ENCODE measurements at places on chromosomes 7 and 10. TPM values are rescaled to one million over a fixed set of nuclear protein-coding genes. Genes with fewer than 3 reads are reported as not detected.
A peak's percentile ranks its signal among the peaks of the same experiment; 100 is the strongest.

GRCh38 chr7:44974549-44974948 is 4.3 kb downstream of the MYO1G start:
- no peak overlapping the region for H3K4me3 ChIP-seq
- peaks cover 11% of the 10 kb centered on the region for H3K4me1 ChIP-seq
- H3K27ac ChIP-seq, result no peak overlapping the region
- peaks cover 17% of the 10 kb centered on the region for H3K27me3 ChIP-seq

Gene ZMIZ2
- 269 TPM for total RNA-seq

GRCh38 chr7:78587443-78588044 is 789.0 kb downstream of the PHTF2 start:
- H3K36me3 ChIP-seq, result no peaks in the 10 kb centered on the region
- peak; percentile 48 for DNase-seq
- H3K27ac ChIP-seq, result no peak overlapping the region
- H3K4me3 ChIP-seq, result no peak overlapping the region
- no peaks in the 10 kb centered on the region for H3K27me3 ChIP-seq

GRCh38 chr7:53426145-53426750 is 390.8 kb downstream of the POM121L12 start:
- no peak for DNase-seq
- H3K4me1 ChIP-seq, result no peaks in the 10 kb centered on the region
- no peak overlapping the region for H3K27ac ChIP-seq
- H3K4me3 ChIP-seq, result no peak overlapping the region

Gene ZNF736
- 8.6 TPM for total RNA-seq

Gene RBP4
- total RNA-seq, result 1.5 TPM

DNA sequence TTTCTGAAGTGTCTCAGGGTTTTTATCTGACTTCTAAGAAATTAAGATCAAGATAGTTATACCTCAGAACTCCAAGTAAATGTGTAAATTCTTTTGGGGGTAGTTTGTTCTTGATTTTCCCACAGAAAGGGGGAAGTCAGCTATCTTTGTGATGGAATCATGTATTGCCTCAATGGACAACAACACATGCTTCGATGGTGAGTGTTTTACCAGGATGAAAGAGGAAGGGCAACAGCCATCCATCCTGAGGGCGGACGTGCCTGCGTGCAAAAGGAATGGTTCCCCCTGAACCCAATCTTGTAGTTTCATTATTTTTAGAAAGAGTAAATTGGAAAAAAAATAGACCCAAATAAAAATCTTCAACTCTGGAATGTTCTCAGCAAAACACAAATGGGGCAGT is 67.2 kb upstream of the ZPBP start:
- H3K36me3 ChIP-seq, result no peaks in the 10 kb centered on the region
- no peaks in the 10 kb centered on the region for H3K4me1 ChIP-seq
- H3K27ac ChIP-seq, result no peak overlapping the region
- H3K4me3 ChIP-seq, result no peak overlapping the region
- peaks cover 20% of the 10 kb centered on the region for H3K27me3 ChIP-seq

- no peaks in the 10 kb centered on the region for H3K36me3 ChIP-seq
- H3K27ac ChIP-seq, result no peak overlapping the region
- no peak overlapping the region for H3K4me3 ChIP-seq
- peaks cover 29% of the 10 kb centered on the region for H3K27me3 ChIP-seq
- H3K4me1 ChIP-seq, result no peaks in the 10 kb centered on the region
Observed at GRCh38 chr7:96740130-96740529, 30.5 kb upstream of the SEM1 start.

DNA sequence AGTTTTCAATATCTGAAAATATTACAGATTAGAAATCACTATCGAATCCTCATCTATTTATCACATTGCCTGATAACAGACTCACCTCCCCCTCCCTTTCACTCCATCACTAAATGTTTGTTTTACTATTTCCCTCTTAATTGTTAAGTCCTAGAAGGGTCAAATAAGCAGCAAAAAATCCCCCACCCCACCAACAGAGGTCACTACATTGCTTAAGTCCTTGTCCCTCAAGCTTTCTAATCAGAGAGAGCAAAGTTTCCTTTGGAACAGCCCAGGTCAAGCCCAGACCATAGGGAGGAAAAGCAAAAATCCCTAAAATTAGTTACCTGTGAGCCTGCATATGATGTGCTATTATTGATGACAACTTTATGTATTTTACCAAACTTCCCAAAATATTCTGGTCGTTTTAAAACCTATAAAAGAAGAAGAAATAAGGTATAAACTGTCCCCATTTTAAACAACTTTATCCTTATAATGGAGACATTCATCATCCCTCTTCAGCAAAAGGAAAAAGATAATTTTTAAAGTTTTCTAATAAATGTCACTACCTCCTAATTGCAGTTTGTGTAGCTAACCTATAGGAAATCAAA is 95.0 kb downstream of the CNOT4 start:
- no peaks in the 10 kb centered on the region for H3K36me3 ChIP-seq
- peak; percentile 57 for DNase-seq
- no peak overlapping the region for H3K27ac ChIP-seq

Gene GDF10
- total RNA-seq, result not detected

DNA sequence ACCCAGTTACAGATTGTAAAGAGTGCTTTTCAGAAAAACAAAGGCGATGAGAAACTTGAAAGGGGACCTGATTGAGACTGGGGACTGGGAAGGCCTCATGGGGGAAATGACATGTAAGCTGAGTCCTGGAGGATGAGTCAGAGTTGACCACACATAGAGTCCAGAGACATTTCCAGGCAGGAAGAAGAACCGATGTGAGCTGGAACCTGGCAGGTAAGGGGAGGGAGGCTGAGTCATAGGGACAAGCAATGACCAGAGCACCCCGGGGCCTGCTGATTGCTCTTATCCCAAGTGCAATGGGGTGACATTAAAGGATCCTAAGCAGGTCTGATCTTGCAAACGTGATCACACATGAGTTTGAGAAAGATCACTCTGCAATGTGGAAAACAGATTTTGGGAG is 11.7 kb downstream of the TLL2 start:
- DNase-seq, result peak; percentile 4
- H3K4me1 ChIP-seq, result peaks cover 12% of the 10 kb centered on the region
- no peak overlapping the region for H3K4me3 ChIP-seq
- no peak overlapping the region for H3K27ac ChIP-seq
- no peaks in the 10 kb centered on the region for H3K36me3 ChIP-seq

DNA sequence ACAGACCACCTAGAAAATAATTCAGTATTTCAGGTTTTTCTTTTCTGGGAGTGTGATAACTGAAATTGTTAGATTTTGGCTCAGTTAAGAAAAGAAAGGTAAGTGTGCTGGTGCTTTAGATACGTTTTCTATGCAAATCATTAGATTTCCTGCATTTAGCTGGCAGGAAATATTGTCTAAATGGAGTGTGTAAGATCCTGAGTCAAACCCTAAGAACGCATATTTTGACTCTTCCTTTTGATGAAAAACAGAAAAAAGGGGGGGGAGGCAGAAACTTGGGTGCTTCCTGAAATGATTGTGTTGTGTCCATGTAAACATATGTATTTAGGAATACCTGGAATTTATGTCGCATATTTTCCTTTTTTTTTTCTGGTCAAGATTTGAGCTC is 1.2 kb downstream of the GRK5 start:
- H3K36me3 ChIP-seq, result peaks cover 26% of the 10 kb centered on the region
- peaks cover 19% of the 10 kb centered on the region for H3K4me1 ChIP-seq
- H3K4me3 ChIP-seq, result peak overlapping the region; percentile 83
- no peak for DNase-seq
- no peak overlapping the region for H3K27ac ChIP-seq
- H3K27me3 ChIP-seq, result peaks cover 8% of the 10 kb centered on the region

DNA sequence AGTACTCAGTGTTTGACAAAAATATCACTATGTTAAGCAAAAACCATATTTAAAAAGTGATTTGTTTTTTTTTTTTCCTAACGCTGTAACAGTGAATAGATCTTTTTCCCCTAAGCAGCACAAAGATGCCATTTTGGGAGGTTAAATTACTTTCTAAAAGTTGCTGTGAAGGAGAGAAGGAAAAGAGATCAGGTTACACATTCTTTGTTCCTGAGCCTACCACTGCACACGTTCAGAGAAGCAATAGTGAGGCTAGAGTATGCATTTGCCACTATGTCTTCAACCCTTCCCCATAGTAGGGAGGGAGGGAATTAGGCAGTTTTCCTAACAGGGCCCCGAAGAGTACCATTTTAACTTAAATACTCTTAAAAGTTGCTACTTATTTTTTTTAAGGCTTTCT is 38.9 kb downstream of the BMPR1A start:
- H3K4me3 ChIP-seq, result no peak overlapping the region
- H3K36me3 ChIP-seq, result no peaks in the 10 kb centered on the region
- H3K4me1 ChIP-seq, result no peaks in the 10 kb centered on the region
- H3K27me3 ChIP-seq, result no peaks in the 10 kb centered on the region

GRCh38 chr7:18511351-18512140 is 16.0 kb downstream of the HDAC9 start:
- H3K4me3 ChIP-seq, result peak overlapping the region; percentile 74
- peaks cover 45% of the 10 kb centered on the region for H3K4me1 ChIP-seq
- H3K27me3 ChIP-seq, result no peaks in the 10 kb centered on the region
- H3K27ac ChIP-seq, result peak overlapping the region; percentile 98

GRCh38 chr10:119817991-119818888 is 54.4 kb downstream of the MCMBP start:
- H3K36me3 ChIP-seq, result no peaks in the 10 kb centered on the region
- H3K4me1 ChIP-seq, result no peaks in the 10 kb centered on the region
- no peaks in the 10 kb centered on the region for H3K27me3 ChIP-seq
- no peak overlapping the region for H3K27ac ChIP-seq
- H3K4me3 ChIP-seq, result no peak overlapping the region

GRCh38 chr10:85611746-85612377 is 754.7 kb downstream of the GRID1 start:
- DNase-seq, result no peak
- no peak overlapping the region for H3K4me3 ChIP-seq
- peaks cover 4% of the 10 kb centered on the region for H3K36me3 ChIP-seq
- H3K27ac ChIP-seq, result no peak overlapping the region
- peaks cover 7% of the 10 kb centered on the region for H3K4me1 ChIP-seq
- H3K27me3 ChIP-seq, result no peaks in the 10 kb centered on the region

Gene VAX1
- not detected for total RNA-seq

Gene BMPER
- not detected for total RNA-seq

GRCh38 chr7:130960208-130960988 is 226.4 kb upstream of the KLF14 start:
- H3K27me3 ChIP-seq, result no peaks in the 10 kb centered on the region
- peaks cover 17% of the 10 kb centered on the region for H3K36me3 ChIP-seq
- peaks cover 51% of the 10 kb centered on the region for H3K4me1 ChIP-seq
- peak; percentile 61 for DNase-seq

Gene CDK1
- 140 TPM for total RNA-seq

Gene AGAP4
- 31.4 TPM for total RNA-seq

DNA sequence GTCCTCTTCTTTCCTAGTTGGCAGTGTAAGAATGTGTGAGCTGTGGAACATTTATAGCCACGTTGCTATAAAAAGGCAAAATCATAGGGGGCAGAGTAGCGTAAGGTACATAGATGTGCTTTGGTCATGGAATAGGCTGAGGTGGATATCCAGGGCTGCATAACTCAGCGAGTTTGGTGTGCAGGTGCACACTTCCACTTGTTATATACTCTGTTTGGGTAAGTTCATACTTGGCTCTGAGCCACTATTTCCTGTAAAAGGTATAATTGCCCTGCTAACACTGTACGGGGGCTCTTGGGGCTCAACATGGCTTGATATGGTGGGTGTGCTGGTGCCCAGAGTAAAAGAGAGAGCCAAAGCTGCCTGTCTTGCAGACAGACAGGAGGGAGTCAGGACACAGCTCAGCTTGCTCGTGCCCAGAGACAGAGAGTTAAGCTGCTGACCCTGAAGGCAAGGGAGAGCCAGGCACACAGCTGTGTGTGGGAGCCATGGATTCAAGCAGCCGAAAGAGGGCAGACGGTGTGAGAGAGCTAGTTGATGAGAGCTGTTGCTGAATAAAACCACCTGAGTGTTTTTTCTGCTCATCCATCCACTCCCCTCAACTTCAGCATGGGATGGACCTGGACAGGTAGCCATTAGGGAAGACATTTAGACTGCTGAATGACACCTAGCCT is 126.7 kb downstream of the DKK1 start:
- no peaks in the 10 kb centered on the region for H3K36me3 ChIP-seq
- DNase-seq, result no peak
- H3K4me3 ChIP-seq, result no peak overlapping the region
- H3K27me3 ChIP-seq, result no peaks in the 10 kb centered on the region

- H3K27ac ChIP-seq, result peak overlapping the region; percentile 97
- no peak overlapping the region for H3K4me3 ChIP-seq
- DNase-seq, result no peak
Observed at GRCh38 chr7:46218461-46219200, 297.6 kb upstream of the IGFBP3 start.

DNA sequence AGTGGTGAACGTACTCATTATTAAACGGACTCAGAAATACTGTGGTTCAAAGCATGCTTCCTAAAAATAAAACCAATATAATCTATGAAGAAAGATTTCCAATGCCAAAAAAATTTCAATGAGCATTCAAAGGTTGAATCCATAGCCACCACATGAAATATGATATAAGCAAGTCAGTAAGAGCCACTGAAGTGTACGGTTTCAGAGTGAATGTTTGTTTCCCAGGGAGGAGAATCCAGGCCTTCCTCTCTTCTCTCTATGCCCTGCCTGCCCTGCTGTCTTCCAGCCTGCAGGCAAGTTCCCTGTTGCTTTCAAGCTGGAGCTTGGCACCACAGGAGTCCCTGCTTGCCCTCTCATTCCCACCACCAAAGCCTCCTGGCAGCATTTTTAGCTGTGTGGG is 1171.6 kb upstream of the C7orf33 start:
- H3K27ac ChIP-seq, result no peak overlapping the region
- H3K36me3 ChIP-seq, result no peaks in the 10 kb centered on the region
- DNase-seq, result no peak

Gene SOSTDC1
- total RNA-seq, result 13.9 TPM

GRCh38 chr7:13037216-13037615 is 349.8 kb downstream of the ARL4A start:
- H3K27me3 ChIP-seq, result no peaks in the 10 kb centered on the region
- DNase-seq, result no peak
- H3K4me1 ChIP-seq, result no peaks in the 10 kb centered on the region
- H3K27ac ChIP-seq, result no peak overlapping the region
- H3K36me3 ChIP-seq, result no peaks in the 10 kb centered on the region

DNA sequence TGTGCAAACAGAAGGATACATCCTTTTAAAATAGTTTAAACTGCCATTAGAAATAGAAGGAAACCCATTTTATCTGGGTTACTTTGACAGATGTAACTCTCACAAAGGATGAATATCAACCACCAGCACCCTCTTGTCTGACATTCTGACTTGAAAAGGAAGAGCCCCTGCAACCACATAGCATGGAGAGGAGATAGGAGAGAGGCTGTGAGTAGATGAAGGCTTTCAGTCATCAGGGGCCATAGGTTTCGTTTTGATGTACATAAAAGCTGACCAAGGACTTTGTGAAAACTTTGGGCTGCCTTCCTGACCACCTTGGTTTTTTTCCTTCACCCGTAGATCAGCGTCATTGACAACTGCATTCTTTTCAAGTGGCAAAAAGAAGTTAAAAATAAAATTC is 211.6 kb upstream of the PRPS1L1 start:
- no peak overlapping the region for H3K27ac ChIP-seq
- no peak for DNase-seq

Gene SPAM1
- not detected for total RNA-seq

GRCh38 chr7:150365673-150366398 is 2.8 kb upstream of the REPIN1 start:
- DNase-seq, result no peak
- H3K4me1 ChIP-seq, result peaks cover 18% of the 10 kb centered on the region
- H3K27ac ChIP-seq, result peak overlapping the region; percentile 89
- H3K36me3 ChIP-seq, result peaks cover 37% of the 10 kb centered on the region
- no peak overlapping the region for H3K4me3 ChIP-seq

- peaks cover 20% of the 10 kb centered on the region for H3K4me1 ChIP-seq
- no peak overlapping the region for H3K27ac ChIP-seq
- no peaks in the 10 kb centered on the region for H3K36me3 ChIP-seq
- H3K4me3 ChIP-seq, result no peak overlapping the region
- H3K27me3 ChIP-seq, result no peaks in the 10 kb centered on the region
Observed at GRCh38 chr7:4162884-4163564, 519.1 kb upstream of the FOXK1 start.
